Fibroblast of upper back skin (primary cell): ENCODE measurements at places on chromosomes 5 and 9.

- DNase-seq: no peak
Measured at GRCh38 chr5:154267516-154267915, 77.0 kb downstream of the GALNT10 start.

GRCh38 chr9:130854092-130854491, 19.0 kb downstream of the ABL1 start:
- no peak for DNase-seq

DNA sequence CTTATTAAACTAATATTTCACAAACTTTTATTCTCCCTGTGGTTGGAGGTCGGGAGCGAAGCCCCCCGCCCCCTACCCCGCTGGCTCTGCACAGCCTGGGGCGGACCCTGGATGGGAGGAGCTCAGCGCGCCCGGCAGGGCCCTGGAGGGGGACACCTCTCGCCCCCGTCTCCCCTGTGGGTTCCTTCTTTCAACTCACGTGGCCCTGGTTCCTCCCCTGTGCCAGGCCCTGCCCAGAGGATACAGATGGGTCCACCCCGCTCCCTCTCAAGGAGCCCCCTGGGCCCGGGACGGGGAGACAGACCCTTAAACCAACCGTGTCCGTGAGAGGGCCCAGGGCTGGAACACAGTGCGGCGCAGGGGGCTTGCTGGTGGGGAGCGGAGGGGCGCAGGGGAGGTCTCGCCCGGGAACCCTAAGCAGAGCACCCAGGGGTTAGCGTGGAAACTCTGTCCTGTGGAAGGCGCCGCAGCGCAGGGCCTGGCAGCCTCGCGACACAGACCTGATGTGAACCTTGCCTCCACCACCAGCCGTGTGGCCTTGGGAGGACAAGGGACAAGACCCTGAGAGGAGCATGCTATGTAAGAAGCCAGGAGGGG, 103.7 kb upstream of the MVB12B start:
- no peak for DNase-seq

DNA sequence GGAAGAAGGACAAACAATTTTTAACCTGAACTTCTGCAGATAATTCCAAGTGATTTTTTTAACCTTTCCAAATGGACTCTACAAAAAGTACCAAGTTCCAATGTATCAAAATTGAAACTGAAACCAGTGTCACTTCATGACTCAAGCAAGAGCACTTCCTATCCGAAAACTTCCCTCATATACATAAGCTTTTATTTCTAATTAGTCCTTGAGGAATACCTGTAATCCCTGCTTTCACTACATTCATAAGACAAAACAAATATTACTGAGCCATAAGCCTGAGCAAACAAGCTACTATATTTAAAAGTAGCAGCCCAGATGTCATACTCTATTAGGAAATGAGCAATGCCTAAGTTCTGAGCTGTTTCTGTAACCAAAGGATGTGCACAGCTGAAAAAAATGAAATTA, 224.4 kb downstream of the EBF1 start:
- DNase-seq: peak; percentile 38

DNA sequence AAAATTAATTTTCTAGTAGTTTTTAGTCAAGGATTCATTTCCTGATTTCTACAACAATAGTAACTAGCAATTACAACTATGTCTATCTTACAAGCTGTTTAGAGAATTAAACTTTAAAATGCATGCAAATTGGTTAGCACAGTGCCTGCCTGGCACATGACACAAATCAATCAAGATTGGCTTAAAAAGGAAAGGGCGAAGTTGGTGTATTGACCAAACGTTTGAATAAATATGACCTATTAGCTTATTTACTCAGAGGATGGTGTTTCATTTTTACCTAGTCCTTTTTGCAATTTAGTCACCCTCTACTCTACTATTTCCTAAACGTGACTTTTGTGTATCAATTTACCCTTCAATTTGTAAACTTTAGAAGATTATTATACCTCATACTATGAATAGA, 83.5 kb downstream of the GDA start:
- no peak for DNase-seq
